Stimulated activated CD4-positive, alpha-beta T cell treated with anti-CD3 and anti-CD28 coated beads, Interleukin-15, amount 100 ng/mL, for 1 hour (primary cell): ENCODE measurements at places on chromosomes 4 and X.

DNA sequence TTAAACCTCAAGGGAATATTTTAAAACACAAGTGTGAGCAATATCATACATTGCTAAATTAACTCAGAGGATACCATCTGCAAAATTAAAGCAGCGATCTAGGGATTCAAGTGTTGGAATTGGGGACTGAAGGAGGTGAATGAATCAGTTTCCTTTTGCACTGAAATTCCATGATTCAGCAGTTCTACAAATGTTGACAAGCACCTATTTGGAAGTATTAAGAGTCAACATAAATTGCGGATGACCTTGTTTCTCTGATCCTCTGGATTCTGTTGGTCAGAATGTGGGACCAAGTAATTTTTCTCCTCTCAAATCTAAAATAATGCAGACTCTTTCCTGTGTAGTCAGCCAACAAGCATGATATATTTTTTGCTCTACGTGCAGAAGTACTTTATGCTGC is 78.8 kb downstream of the LDB2 start:
- no peak for DNase-seq

GRCh38 chr4:11505221-11505971 is 76.7 kb upstream of the HS3ST1 start:
- DNase-seq = no peak

DNA sequence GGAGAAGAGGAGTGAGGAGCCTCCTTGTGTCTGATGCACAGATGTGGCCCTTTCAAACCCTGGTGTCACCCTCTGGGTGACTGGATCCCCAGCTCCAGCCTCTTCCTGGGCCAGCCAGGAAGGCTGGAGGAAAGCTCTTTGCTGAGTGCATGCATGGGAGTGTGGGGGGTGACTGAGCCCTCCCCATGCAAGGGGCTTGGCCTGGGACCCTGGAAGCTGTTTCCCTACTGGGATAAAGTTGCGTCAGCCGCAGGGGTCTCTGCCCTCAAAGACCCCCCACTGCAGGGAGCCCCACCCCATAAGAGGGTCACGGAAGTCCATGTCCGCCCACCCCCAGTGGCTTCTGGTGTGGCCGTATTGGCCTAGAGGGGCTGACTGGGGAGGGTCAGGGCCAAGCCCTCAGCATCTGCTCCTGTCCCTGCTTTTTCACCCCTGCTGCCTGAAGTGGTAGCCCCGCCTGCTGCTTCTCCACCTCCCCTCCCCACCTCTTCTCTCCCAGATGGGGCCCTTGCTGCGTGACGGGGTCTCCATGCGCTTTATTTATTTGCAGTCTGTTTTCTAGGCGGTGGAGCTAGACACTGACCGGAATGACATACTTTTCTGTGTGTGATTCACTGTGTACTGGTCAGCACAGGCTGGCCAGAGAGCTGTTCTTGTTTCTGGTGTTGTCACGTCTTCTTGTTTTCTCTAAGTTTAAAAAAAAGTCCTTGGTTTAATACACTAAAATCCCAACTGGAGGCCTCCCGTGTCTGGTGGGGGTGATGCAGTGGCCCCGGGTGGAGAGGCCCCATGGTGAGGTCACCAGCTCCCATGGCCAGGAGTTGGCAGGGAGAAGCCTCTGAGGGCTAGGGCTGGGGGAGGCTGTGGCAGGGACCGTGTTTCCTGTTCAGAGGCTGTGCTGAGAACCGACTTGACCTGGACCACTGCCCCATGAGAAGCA is 3.6 kb downstream of the SMIM10L2A start:
- no peak for DNase-seq

- no peak for DNase-seq
These were observed 5.3 kb upstream of the STBD1 start for GRCh38 chr4:76301068-76301774.

DNA sequence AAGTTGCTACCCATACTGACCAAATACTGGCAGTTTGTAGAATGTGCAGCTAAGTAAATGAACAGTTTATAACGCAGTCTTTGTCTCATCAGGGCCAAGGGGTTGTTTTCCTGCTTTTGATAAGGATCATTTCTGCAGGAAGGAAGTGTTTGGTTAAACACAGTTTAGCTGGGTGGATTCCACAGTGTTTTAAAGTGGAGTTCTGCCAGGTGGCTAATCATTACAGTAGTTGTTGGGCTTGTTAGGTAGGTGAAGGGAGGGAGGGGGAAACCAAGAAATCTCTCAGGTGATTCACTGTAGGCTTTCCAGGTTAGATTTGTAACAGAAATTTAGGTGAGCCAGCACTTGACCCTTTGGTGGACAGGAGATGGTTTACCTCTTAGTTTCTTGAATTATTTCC is 58.1 kb downstream of the FNIP2 start:
- no peak for DNase-seq

DNA sequence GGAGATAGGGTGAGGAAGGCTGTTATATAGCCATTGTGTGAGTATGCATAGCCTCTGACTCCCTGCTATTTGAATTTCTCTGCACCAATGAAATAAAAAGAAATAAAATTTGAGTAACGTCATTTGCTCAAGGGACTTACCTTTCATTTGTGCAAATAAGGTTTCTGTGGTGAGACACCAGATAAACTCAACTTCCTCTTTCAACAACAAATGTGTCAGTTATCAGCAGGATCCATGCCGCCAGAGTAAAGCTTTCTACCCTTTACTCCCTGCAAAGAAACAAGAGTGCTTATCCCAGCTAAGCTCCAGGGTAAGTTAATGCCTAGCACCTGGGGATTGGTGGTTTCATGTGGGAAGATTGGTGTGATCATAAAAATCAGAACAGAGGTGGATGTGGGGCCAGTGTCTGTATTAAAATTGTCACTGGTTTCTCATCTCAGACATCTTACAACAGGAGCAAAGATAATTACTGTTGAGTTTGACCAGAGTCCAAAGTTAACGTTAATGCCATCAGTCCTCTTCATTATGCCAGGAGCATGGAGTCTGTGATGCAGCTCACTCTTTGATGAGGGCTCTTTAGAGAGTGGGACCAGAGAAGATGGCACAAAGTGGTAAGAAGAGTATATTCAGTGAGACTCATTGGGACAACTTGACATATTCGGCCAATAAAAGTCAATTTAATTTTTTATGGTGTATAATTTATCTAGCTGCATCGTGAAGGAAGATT is at the start of gene P2RY10:
P2RY10 (plus strand) TSS at position 206 of the 727 bp plus-strand sequence. CDS start 15,130 bp downstream, outside the sequence.
- no peak for DNase-seq

DNA sequence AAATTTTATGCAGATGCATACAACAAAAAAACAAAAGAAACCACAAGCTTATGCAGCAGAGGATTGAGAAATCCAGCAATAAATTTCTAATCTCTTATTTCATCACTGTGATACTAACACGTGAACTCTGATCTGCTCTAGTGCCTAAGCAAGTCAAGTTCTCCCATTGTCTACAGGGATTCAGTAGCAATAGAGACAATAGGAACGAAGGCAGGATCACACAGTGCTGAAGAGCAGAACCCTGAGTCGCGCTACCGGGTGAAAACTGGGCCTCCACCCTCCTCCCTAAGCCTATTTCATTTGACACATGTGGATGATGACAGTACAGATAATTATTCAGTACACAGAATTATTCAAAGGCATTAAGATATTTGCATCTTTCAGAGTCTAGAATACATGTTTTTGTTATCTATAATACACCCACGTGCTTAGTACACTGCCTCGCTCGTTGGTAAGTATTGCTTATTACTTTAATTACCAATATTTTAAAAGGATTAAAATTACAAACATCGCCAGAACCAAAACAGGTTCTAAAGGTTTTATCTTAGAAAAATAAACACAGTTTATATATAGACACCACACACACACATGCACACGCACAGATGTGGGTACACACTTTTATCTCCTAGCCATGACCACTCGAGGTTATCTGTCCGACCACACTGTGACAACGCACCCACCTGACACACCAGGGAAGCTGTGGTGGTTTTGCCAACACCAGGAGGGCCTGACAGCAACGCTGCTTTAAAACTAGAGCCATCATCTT is 60.1 kb downstream of the RFC1 start:
- no peak for DNase-seq

DNA sequence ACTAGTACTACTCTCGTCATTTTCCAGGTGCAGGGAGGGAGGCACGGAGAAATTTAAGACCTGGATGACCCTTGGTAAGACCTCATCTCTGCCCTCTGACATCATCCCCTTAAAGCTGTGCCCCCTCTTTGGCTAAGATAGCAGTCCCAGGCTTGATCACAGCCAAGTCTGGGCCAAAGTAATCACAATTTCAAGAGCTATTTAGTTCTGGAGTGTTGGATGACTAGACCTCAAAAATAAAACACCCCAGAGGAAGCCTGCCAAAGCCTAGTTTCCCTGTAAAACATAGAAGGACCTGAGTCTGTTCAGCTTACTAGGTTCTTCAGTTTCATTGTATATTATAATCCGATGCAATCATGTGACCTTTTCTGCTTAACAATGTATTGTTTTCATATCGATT is 144.6 kb upstream of the ARHGEF9 start:
- no peak for DNase-seq

- DNase-seq = no peak
These were observed 1122.9 kb upstream of the PCDH10 start for GRCh38 chr4:132026166-132026565.

DNA sequence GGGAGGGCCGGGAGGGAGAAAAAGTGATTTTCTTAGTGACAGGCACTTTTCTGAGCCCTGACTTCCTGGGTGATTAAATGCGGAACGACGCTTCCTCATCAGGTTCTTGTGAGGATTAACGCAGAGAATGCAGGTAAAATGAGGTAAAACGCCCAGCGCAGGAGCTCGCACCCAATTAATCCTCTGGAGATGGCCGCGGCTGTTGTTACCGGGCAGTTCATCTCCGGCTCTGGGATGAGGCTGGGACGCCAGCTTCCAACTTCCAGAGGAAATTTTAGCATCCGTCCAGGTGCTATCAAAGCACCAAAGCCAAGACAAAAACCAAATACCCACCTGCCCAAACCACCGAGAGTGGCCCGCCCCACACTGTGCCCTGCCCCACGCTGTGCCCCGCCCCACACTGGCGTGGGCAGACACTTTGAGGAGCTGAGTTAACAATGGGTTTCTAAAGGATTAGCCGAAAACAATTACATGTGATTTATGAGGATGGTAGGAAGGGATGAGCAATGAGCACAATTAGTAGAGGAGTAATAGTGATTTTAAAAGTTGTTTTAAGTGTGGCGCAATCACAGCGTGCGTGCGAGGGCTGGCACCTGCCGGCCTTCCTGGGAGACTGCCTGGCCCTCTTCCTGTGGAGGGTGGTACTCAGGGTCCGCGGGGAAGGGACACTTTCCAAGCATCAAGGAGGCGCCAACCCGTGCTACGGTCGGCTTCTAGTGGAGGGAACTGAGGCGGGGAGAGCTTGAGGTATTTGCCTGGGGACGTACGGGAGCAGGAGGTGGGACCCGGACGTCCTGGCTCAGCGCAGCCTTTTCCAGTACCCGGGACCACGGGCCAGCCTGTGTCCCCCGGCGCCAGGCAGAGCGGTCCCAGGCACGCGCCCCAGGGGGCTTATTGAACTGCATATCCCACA is 41.6 kb upstream of the ADRA2C start:
- no peak for DNase-seq

DNA sequence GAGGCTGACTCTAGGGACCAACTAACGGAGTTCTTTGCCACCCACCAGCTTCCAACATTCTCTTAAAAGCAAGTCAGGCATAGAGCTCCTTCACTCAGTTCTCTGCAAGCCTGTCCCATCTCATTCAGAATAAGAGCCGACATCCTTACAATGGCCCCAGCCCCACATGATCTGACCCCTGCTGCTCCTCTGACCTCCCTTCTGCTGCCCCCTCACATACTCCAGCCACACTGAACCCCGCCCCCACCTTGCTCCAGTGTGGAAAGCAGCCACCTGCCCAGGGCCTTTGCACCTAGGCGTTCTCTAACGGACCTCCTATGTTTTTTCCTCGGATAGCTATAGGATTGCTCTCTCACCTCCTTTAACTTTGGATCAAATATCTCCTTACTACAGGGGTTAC is 143.2 kb upstream of the ETNPPL start:
- no peak for DNase-seq

DNA sequence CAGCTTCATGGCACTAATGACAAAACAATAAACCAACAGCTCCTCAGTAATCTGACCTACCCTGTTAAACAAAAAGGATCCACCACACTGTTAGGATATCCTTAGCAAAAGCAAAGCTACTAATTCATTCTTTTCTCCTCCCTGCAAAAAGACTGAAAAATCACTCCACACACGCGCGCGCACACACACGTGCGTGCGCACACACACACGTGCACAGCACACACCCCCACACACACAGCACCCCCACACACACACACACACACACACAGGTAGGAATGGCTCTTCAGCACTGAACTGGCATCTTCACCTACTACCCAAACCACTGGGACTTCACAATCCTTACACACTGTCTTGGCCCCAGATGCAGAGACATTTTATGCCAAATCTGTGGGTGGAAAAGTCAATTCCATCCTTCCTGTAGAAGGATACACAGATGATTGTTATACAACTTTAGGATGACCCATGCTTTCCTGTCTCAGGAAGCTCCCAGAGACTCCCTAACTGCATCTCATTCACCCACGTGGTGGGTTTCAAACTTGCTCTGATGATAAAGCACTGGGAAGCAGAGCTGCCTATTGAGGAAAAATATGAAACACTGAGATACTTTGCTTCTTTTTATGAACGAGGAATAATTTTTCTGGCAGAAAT is 102.5 kb downstream of the TSPAN5 start:
- DNase-seq = no peak

DNA sequence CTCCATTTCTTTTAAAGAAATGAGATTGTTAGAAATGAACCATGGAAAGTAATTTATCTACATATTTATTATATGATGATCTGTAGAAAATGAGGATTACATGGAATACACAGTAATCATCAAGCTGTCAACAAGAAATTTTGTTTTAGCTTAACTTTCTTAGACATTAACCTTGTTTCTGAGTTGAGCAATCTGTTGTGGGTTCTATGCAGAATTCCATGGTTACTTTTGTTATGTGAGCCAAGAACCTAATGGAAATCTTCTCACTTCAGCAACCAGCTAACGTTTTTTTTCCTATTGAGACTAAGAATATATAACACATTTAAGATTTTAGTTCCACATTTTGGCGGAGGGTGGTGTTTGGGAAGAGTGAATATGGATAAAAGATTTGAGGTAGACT is 136.1 kb upstream of the SLC4A4 start:
- no peak for DNase-seq

GRCh38 chr4:14917298-14917633 is 85.0 kb upstream of the CPEB2 start:
- no peak for DNase-seq
